ENCODE measurements at places on chromosomes 3 and 15.
A peak's percentile ranks its signal among the peaks of the same experiment; 100 is the strongest.

- peak; percentile 30 for DNase-seq
Observed at GRCh38 chr3:177195242-177195991, 1.9 kb downstream of the TBL1XR1 start.

- DNase-seq: peak; percentile 75
Observed at GRCh38 chr3:66276705-66277274, 56.0 kb downstream of the SLC25A26 start.

GRCh38 chr3:162704238-162704637 is 1207.6 kb downstream of the OTOL1 start:
- no peak for DNase-seq

GRCh38 chr15:80996247-80996646 is 4.5 kb upstream of the TLNRD1 start:
- DNase-seq: no peak

DNA sequence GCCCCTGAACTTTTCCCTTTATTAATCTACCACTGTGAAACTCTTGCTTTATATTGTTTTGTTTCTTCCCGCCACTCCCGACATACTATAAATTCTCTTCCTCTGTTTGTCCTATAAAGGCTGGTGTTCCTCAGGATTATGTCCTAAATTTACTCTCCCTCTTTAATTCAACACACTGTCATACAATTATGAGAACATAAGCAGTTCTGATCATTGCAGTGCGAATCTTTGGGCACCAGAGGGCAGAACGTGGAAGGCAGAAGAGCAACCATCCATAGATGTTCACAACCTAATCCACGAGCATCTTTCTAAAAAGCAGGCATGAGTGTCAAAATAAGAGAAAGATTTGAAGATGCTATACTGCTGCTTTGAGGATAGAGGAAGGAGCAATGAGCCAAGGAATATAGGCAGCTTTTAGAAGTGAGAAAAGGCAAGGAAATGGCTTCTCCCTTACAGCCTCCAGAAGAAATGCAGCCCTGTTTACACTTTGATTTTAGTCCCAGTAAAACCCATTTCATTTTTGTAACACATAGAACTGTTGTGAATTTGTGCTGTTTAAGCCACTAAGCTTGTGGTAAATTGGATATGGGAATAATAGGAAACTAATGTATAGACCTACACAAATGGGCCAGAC is 179.4 kb downstream of the GBE1 start:
- peak; percentile 39 for DNase-seq

DNA sequence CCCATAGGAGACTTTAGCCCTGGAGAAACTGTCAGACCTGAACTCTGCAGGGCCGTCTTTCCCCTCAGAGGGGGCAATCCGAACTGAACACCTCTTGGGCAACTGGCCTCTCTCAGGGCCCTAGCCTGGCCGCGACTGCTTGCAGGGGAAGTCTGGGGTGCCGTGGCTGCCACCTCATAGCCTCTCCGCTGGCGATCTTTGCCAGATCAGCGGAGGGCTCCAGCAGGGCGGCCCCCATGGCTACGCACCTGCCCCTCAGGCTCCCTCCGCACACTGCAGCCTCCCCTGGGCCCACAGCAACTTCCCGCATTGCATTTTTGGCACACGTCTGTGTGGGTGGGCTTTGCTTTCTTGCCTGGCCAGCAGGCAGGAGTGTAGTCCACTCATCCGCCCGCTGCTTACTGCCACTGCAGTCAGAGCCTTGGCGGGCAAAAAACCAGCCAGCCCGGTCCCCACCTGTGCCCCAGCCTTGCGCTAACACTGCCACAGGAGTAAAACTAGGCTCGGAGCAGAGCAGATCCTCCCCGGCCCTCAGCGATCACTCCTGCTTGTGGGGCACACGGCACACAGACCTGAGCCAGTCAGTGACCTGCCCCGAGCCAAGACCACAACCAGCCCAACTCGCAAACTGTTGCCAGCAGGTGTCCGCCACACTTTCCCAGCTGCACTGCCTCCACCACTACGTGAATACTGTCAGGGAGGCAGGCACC is 266.8 kb upstream of the CBLB start:
- no peak for DNase-seq
